Uterus (tissue), 4 donors: ENCODE measurements at places on chromosomes 12 and 14. TPM values are rescaled to one million over a fixed set of nuclear protein-coding genes. Genes with fewer than 3 reads are reported as not detected.

Gene CEP128
- total RNA-seq, result 29.8 TPM

Gene CCDC38
- total RNA-seq, result not detected

Gene LALBA
- total RNA-seq, result not detected

Gene RNASE3
- total RNA-seq, result not detected

Gene MYBPC1
- not detected for total RNA-seq

Gene CLEC6A
- total RNA-seq, result not detected

Gene KRT77
- not detected for total RNA-seq

Gene HAL
- 1.1 TPM for total RNA-seq

Gene OAS1
- total RNA-seq, result 9.5 TPM

Gene KLRG1
- total RNA-seq, result not detected

Gene CARMIL3
- 0.48 TPM for total RNA-seq
